Endodermal cell (in vitro differentiated cells): ENCODE measurements at places on chromosomes 16 and 17. TPM values are rescaled to one million over a fixed set of nuclear protein-coding genes. Genes with fewer than 3 reads are reported as not detected.

DNA sequence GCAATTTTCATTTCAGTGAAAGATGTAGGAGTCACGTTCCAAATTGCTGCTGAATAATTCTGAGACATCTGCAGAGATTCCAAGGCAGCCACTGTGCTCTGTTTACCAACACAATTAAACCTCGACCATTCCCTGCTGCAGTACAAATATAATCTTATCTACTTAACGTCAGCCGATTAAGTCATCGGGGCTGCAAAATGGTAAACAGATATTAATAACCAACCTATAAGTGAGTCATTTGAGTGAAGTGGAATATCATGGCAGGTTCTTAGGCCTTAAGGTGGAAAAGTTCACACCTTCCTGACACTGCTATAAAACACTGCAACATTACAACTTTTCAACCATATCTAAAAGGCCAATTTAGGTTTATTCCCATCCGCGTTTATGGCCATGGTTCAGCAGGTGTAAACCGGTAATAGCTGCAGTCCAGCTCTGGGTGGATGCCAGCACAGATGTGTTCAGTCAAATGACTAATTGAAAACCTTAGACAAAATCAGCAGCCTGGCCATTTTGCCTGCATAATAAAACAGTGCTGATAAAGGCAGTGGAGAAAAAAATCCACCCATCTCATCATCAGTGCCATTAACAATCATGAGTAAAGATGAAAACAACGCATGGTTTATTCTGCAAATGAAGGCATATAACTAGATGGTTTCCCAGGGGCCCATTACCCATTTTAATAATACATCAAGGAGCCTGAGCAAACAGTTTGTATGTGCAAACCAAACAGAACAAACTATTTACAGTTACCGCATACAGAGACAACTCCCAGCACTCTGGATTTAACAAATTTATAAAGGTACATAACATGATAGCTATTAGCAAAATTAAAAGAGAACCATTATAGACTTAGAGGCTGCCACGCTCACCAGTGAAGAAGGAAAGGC lies 202.9 kb upstream of the IRX3 start:
- DNase-seq = no peak

DNA sequence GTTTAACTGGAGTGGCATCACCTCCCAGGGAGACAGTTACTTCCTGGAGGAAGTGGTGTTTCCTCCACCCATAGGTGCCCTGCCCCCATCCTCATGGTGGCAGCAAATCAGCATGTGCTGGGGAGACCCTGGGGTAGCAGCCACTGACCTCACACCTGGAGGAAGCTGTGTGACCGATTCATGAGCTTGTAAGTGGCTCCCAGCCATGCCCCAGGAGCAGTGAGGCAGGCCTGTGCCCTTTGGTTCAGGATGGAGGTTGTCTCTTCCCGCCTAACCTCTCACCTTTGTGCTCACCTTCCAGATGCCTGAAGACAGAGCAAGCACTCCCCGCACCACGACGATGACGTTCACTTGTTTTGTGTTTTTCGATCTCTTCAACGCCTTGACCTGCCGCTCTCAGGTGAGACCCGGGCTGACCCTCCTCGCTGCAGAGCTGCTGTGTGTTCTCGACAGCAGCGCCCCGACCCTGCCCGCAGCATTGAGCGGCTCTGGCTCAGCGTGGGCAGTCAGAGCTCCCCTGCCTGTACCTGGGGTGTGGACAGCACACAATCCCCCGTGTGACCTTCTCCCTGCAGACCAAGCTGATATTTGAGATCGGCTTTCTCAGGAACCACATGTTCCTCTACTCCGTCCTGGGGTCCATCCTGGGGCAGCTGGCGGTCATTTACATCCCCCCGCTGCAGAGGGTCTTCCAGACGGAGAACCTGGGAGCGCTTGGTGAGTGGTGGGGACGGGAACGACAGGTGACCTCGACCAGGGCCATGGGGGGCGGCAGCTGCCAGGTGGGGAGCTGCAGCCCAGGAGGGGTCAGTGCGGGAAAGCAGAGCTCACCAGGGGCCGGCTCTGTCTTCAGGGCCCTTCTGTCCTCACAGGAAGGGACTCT lies 42.8 kb downstream of the MEAK7 start:
- peak; percentile 46 for DNase-seq

- no peak for DNase-seq
Observed at GRCh38 chr17:2459917-2460271, 51.8 kb downstream of the METTL16 start.

The MARVELD3 gene
- 15.7 and 17.6 TPM in 2 replicates for total RNA-seq

The ZSCAN10 gene
- 21.1 to 36.6 TPM (median 35.2 TPM) in 3 replicates for total RNA-seq

The GPRC5B gene
- 49.1 and 49.7 TPM in 2 replicates for total RNA-seq
